ENCODE measurements at places on chromosomes 16 and 17. TPM values are rescaled to one million over a fixed set of nuclear protein-coding genes. Genes with fewer than 3 reads are reported as not detected.

NPIPB13 gene
- 5.9 TPM for total RNA-seq

DNA sequence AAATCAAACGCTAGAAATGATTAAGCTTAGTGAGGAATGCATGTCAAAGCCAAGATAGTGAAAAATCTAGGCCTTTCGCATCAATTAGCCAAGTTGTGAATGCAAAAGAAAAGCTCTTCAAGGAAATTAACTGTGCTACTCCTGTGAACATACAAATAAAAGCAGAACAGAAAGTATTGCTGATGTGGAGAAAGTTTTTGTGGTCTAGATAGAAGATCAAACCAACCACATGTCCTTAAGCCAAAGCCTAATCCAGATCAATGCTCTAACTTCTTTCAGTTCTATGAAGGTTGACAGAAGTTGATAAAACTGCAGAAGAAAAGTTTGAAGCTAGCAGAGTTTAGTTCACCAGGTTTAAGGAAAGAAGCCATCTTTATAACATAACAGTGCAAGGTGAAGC lies 1044.6 kb downstream of the CDH11 start:
- DNase-seq: no peak

DNA sequence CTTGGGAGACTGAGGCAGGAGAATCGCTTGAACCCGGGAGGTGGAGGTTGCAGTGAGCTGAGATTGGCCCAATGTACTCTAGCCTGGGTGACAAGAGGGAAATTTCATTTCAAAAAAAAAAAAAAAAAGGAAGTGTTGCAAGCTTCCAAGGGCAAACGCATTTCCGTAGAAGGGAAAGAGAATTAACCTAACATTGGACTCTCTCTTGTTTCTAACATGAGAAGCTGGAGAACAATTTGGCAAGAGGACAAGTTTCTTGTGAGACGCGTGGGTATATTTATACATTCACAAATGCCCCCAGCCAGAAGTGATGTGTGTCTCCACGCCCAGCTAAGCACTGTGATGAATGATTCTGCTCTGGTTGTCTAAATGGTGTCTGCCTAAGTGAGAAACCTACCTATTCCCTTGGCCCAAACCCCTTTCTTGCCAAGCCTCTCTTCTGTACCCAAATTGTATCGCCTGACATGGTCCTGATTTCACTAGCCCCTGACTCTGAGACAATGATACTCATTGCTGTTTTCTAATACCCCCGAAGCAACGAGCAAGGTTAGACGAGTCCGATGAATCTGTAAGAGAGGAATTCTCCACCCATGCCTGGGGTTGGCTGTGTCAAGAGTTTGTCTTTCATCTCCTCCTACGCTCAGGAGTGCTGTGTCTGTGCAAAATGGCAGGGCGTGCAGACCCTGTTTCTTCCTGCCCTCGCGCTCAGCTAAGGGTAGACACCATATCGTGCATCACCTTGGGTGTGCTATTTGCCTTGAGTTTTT lies 14.2 kb upstream of the ST6GALNAC2 start:
- DNase-seq: no peak

DNA sequence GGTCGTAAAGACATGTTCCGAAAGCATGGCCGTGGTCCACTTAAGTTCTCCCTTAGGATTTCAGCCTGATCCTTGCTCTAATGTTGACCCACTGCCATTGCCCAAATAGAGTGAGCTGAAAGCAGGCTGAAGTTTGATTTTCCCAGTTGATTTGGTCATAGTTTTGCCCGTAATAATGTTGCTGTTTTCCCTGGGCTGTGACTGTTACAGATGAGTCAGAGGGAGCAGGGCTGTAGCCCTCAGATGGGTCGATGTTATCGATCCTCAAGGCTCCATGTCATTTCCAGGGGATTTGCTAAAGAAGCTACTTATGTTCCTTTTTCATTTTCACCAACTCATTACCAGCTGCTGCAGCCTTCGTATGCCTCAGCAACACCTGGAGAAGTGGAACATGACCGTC lies 169.0 kb upstream of the ZFHX3 start:
- DNase-seq: no peak

- no peak for DNase-seq
Measured at GRCh38 chr16:53768167-53768566, 64.2 kb downstream of the FTO start.

DNA sequence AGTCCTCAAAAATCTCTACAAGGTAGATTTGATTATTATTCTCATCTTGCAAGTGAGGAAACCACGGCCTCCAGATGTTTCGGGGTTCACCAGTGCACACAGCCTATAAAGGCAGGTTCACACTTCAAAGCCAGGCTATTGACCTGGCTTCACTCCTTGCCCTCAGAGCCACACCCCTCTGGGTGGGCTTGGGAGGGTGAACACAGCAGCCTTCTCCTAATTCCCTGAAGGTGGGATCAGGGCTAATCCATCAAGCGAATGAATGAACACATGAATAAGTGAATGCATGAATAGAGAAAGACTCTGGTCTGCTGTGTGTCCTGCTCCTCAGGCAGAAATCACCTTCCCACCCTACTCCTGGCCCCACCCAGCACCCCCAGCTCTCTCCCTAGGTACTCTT lies 139.0 kb downstream of the CYLD start:
- DNase-seq: no peak

DNA sequence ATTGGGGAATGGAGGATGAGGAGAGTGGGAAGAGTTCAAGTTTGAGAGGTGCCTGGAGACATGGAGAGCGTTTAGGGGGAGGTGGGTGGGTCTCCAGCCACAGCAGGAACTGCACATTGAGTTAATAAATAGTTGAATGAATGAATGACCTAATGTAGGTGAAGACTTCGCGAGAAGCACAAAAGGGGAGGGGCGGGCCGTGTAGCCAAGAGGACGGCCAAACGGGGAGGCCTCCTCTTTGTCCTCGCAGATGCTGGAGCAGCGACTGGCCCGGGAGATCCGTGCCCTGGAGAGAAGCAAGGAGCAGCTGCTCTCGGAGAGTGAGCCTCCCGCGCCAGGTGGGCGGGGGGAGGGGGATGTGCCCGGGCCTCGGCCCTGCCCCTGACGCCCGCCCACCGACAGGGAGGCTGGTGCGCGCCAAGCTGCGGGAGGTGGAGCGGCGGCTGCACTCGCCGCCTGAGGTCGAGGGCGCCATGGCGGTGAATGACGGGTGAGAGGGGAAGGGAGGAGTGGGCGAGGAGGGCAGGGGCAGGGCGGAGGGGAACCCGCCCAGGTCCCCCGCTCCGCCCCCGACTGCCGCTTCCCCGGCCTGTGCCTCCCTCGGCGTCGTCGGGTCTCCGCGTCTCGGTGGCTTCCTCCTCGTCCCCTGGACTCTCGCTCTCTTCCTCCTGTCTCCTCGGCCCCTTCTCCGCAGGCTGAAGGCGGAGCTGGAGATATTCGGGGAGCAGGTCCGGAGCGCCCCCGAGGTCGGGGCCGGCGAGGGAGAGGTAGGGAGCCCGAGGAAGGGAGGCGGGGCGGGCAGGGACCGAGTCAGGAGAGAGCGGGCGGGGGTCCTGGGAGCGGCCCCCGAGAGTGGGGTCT lies 12.9 kb downstream of the SYCE1L start:
- DNase-seq: peak; percentile 67

DNA sequence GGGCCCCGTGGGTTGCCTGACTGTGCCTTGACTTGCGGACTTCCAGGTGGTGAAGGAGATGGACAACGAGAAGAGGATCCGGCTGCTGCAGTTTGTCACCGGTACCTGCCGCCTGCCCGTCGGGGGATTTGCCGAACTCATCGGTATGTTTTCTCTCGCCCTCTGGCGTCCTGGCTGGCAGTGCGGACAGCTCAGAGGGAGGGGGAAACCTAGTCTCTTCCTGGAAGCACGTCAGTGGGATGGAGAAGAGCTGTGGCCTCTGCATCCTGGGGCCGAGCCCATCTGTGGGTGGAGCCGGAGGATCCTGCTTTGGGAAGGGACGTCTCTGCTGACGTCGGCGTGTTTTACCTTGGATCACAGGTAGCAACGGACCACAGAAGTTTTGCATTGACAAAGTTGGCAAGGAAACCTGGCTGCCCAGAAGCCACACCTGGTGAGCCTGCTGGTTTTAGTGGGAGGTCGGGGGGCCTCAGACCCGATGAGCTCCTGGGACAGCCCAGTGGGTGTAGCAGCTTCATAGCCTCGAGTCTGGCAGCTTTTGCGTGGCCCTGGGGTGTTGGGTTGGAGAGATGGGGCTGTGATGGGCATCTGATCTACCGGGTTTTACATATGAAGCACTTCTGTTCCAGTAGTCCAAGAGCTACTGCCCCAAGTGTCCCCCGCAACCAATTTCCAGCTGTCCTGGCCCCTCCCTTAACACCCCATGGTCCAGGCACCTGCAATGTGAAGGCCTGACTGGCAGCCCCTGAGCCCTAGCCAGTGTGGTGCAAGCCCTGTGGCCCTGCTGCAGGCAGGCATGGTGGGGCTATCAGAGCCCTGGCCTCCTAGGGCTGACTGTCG lies 11.9 kb upstream of the CLEC18A start:
- DNase-seq: no peak

- no peak for DNase-seq
Measured at GRCh38 chr16:88602091-88602490, 31.9 kb downstream of the ZC3H18 start.

ATP2A1 gene
- total RNA-seq: not detected

CARHSP1 gene
- 26.0 TPM for total RNA-seq

NPIPB8 gene
- not detected for total RNA-seq

Measured in Right ventricle myocardium superior (tissue), 1 donor.